ENCODE measurements at places on chromosomes 12 and 14. TPM values are rescaled to one million over a fixed set of nuclear protein-coding genes. Genes with fewer than 3 reads are reported as not detected.

The PLBD1 gene
- total RNA-seq: 18.3 TPM

The CCDC196 gene
- not detected for total RNA-seq

The CHST11 gene
- 16.2 TPM for total RNA-seq

The RCOR1 gene
- 17.3 TPM for total RNA-seq

The PLEK2 gene
- total RNA-seq: 3.4 TPM

The RBP5 gene
- 1.0 TPM for total RNA-seq

The MTA1 gene
- 72.4 TPM for total RNA-seq

The CFAP73 gene
- total RNA-seq: not detected

DNA sequence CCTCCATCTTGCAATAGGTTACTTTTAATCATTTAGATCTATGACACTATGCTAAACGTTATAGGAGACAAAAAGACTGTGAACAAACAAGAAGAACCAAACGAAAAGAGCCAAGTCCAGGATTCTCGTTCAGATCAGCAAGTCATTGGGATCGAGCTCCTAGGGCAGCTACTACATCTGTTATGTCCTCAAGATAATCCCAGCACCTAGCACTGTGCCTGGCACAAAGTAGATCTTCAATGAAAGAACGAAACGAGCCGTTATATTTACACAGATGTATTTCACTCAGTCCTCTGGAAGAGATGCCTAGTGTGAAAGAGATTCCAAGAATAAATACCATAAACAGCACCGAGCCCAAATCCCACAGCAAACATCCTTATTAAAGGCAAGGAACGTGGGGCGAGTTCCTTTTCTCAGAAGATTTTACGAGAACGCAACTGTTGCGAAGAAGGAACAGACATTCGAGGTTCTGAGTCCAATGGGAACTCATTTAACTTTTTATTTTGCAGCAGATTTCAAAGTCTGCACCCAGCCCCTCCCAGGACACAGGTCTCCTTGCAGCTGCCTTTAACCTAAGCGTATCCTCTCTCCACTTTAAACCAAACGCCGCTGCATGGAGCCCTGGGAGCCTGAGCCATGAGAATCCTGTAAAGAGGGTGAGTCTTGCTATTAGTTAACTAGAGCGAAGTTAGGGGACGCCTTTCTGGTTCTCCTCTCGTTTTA is 544 bp upstream of the TDP1 start:
- no peak for DNase-seq

- no peak for DNase-seq
Measured at GRCh38 chr12:46430340-46430948, 57.9 kb upstream of the SLC38A2 start.

DNA sequence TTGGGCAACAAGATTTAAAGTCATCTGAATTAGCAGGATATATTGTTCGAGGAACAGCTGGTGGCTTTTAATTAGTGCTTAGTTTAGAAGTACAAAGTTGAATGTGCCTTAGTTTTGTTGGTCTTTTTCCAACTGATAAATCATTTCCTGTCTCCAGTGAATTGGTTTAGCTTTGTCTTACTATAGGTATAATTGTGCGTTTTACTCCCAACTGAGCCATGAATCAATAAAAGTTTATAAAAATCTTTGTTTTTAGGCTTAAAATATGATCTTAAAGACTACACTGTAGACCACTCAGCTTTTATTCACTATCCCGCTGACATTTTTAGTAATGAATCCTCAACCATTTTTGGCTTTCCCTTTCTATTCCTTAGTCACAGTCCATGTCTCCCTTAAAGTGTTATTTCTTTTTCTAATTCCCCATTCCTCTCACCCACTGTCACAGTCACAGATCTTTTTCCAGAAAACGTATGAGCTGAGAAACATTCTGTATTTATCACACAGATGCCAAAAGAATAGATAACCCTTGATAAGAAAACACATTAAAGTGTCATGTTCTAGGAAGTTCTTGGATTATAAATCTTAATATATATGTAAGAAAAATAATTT is 34.0 kb upstream of the ALG10 start:
- no peak for DNase-seq

DNA sequence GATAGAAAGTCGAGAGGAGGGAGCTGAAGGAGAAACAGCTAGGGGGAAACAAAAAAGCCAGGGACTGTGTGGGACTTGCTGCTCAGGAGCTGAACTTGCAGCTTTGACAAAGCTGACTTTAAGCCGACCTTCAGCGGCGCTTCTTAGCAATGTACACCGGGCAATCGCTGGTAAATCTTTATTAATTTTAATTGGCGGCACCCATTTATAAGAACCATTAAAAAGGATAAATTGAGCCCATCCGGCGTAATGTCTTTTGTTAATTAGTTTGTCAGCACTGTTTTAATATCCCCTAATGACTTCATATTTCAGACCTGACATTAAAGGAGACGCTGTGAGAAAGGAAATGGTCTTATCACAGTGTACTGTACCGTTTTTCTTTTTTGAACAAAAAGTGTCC is 86.2 kb upstream of the VASH1 start:
- DNase-seq: no peak

DNA sequence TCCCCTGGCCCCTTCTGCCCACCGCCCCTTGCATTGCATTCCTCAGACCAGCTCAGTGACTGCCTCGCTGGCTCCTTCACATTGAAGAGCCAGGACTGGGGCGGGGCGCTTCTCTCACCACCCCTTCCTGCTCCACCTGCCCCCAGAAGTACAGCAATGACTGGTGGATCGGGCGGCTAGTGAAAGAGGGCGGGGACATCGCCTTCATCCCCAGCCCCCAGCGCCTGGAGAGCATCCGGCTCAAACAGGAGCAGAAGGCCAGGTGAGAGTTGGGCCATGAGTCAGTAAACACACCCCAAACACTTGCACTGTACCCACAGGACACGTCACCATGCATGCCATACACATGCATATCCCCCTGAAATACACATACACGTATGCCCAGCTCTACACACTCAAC is 5.8 kb downstream of the CACNB3 start:
- DNase-seq: no peak

GRCh38 chr12:128586451-128587029 is 237.2 kb downstream of the SLC15A4 start:
- no peak for DNase-seq

DNA sequence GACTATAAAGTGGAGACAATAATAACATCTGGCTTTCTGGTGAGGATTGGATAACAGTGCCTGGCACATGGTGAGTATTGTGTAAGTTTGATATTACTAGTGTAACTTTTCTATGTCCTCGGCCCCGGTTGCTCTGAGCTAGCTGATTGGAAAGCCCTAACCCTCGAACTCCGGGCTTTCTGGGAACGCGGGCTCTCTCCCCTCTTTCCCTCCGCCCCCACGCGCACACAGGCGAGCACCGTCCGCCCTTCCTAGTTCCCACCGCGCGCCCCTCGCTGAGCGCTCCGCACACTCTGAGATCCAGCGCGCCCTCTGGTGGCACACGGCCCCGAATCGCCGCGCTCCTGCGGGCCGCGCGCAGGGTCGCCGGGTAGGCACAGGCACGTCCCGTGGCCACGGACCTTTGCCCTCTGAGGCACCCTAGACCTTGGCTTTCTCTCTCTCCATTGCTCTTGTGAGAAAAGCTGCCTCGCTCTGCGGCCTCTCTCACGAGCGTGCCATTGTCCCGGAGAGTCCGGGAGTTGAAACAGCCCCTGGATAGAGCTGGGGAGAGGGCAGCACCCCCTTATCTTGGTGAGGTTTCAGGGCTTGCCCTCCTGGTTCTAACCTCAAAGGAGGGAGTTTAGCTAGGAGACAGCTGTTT is 23.2 kb upstream of the ESRRB start:
- DNase-seq: peak; percentile 32

- no peak for DNase-seq
Measured at GRCh38 chr12:96131230-96131788, 62.9 kb upstream of the ELK3 start.

- no peak for DNase-seq
Measured at GRCh38 chr12:95774311-95775045, 16.1 kb downstream of the NTN4 start.

DNA sequence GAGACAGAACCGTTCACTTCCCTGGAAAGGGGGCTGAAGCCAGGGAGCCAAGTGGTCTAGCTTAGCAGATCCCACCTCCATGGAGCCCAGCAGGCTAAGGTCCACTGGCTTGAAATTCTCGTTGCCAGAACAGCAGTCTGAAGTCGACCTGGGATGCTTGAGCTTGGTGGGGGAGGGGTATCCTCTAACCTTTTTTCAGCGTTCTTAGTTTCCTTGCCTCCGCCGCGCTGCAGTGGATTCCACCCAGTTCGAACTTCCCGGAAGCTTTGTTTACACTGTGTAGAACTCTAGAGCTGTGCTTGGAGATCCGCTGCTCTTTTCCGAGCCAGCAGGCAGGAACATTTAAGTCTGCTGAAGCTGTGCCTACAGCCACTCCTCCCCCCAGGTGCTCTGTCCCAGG is 45.2 kb upstream of the FKBP4 start:
- DNase-seq: no peak

DNA sequence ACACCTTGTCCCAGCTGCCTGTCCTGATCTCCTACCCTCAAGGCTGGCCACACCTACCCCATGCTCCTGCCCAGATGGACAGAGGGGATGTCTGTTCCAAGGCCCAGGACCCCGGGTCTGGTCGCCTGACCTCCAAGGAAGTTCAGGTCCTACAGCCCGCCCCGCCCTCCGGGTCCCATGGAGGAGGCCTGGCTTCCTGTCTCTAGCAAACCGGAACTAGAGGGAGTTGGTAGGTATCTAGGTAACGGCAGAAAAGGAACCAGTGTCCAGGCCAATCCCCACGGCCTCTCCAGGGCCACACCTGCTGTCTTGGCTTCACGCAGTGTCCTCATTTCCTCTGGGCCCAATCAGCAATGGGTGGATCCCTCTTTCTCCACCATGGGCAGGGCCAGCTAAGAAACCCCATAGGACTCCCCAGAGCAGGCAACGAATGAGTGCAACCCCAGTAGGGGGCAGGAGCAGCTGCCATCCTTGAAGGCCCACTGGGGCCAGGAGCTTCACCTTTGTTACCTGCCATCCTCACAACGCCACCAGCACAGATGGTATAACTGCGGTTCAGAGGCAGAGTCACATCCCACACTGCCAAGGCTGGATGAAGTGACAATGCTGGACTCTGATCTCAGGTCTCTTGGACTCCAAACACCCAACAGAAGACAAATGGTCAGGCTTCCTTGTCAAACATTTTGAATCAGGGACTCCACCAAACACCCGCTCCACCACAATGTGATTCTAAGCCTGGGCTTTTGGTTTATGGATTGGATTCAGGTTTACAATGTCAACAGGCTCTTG is 25.1 kb upstream of the RPLP0 start:
- no peak for DNase-seq

DNA sequence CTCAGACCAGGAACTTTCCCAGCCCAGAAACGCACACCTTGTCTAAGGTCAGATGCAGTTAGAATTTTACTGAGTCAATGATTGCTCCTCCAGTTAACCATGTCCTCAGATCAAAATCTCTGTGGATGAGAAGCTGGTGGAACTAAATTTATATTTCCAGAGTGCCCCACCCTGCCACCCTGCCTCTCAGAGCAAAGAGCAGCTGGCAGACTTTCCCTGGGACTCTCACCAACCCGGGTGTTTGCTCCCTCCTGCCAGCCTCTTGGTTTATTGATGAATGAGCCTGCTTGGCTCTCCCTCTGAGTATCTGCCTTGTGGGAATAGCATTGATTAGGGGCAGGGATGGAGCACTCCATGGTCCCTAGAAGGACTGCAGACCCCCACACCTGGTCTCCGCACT is 5.9 kb upstream of the KRT1 start:
- DNase-seq: no peak

GRCh38 chr12:4506870-4507269 is 31.8 kb upstream of the RAD51AP1 start:
- no peak for DNase-seq

GRCh38 chr12:131096681-131097181 is 143.0 kb downstream of the ADGRD1 start:
- DNase-seq: no peak

GRCh38 chr14:78788467-78789360 is 618.5 kb downstream of the NRXN3 start:
- no peak for DNase-seq

DNA sequence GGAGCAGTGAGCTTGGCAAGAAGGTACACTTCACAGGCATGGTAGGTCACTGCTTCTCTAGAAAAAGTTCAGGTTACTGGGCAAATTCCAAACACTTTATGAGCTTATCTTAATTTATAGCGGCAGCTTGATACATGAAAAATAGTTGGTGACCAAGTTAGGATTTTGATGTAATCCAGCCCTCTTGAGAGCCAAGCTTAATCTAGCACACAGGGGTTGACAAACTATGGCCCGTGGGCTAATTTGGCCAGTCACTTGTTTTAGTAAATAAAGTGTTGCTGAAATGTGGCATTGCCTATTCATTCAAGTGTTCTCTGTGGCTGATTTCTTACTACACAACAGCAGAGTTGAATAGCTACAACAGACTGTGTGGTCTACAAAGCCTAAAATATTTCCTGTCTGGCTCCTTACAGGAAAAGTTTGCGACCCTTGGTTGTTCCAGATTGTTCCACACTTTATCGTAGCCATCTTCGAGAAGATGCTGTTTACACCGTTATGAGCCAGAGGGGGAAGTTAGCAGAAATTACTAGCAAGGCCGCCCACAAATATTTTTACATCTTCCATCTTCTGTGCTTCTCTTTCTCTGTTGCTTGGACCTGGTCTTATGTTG is 120.9 kb downstream of the DAAM1 start:
- DNase-seq: no peak

GRCh38 chr12:40286583-40286982 is 61.8 kb downstream of the LRRK2 start:
- DNase-seq: no peak

DNA sequence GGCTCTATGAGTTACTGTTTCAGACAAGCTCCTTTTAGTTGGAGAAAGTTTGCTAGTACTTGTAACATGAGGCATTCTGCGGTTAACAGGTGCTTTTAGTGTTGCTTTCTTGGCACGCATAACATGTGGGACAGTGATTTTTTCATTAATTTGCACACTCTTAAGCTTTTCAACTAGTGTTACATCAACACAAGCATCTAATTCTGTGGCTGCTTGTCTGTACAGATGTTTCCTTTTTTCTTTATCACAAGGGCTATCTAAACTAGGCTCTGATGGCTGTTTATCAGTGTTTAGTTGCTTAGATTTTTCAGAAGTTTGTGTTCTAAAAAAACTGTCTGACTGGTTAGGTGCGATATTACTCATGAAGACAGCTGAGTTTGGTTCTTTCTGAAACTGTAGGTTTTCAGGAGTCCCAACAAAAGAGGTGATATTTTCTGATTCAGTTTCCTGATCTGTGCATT is 120.1 kb downstream of the RALGAPA1 start:
- no peak for DNase-seq

- no peak for DNase-seq
Measured at GRCh38 chr14:73888971-73889370, 2.3 kb downstream of the ZNF410 start.

GRCh38 chr12:24480766-24481449 is 468.0 kb downstream of the BCAT1 start:
- no peak for DNase-seq

GRCh38 chr12:6632026-6632983 is 3.5 kb downstream of the LPAR5 start:
- DNase-seq: no peak

Data from omental fat pad (tissue), 4 donors.